ENCODE measurements at places on chromosomes 6 and 20.

GRCh38 chr6:89011436-89011835, 48.0 kb upstream of the RNGTT start:
- DNase-seq, result no peak

DNA sequence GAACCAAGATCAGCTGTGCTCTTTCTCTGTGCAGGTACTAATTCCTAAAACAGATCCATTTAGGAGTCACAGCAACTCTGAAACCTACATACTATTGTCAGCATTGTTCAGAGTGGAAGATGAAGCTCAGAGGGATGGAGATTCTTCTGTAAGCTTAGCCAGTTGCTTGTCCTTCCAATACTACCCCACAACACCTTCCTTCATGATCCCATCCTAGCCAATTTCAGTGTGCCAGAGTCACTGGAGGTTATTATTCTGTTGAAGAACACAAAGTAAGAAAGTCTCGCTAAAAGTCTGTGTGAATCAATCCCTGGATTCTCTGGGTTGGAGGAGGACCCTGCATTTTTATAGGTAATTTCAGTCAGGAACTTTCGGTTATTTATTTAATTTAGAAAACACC, 2.3 kb downstream of the POPDC3 start:
- DNase-seq, result no peak

DNA sequence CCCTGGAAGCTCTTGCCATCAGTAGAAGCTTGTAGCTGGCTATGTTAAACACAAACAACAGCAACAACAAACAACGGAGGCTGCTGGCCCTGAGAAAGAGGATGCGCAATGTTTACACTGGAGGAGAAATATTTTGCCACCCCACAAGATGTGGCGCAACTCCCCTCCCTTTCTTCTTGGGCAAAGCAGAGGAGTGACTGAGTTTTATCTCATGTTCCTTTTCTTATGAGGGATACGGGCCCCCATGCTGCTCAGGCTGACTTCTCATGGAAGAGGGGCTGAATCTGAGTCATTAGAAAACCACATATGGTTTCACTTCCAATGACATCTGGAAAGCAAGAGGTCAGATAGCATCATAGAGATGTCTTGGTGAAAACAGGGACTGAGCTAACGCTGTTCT, 75.9 kb upstream of the HDDC2 start:
- no peak for DNase-seq

DNA sequence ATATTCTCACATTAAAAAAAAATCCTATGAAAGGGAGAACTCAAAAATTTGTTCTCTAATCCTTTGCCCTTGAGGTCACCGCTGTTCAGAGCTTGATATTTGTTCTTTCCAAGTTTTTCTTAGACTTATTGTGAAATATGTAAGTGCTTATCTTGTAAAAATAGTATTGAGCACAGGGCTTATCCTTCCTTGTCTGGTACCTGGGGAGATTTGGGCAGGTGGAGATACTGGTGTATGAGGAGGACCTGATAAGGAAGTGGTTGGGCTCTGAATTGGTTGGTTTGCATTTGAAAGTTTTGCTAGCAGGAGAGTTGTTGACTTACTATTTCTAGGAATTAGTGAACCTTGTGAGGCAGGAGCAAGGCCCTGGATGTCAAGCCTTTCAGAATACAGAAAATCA, 28.9 kb upstream of the ANKEF1 start:
- DNase-seq, result no peak

Data from NCI-H1105 (cell line).